ENCODE measurements at places on chromosomes 12 and 14.

GRCh38 chr14:77738559-77739250 is 22.3 kb downstream of the SNW1 start:
- no peak for DNase-seq

DNA sequence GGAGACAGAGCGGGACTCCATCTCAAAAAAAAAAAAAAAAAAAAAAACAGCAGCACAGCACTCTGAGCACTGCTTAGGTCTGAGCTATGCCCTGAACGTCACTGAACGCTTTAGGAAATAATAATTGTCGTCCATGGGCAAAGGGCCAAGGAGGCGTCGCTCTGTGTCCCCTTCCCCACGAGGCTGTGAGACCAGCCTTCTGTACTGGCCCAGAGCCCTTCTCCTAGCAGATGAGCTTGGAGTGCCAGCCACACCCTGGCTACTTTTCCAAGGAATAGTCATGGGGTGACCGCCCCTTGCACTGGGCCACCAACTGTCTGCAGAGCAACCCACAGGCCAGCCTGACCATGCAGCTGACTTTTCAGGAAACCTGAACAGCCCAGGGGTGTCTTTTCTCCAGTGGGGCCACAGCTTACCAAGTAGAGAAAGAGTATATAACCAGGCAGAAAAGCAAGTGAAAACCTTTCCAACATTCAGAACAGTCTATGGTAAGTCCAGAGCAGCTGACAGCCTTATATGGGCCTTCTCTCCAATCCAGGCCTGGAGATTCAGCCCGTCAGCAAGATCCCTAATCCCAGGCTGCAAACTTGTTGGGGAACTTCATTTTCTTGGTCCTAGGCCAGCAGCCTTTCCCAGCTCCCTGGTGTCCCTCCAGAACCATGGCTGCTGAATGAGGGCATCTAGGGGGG is 28.5 kb downstream of the CD9 start:
- DNase-seq, result no peak

- DNase-seq, result no peak
Measured at GRCh38 chr12:92191061-92191460, 45.4 kb upstream of the BTG1 start.

GRCh38 chr14:77031759-77032490 is 3.4 kb upstream of the IRF2BPL start:
- no peak for DNase-seq

DNA sequence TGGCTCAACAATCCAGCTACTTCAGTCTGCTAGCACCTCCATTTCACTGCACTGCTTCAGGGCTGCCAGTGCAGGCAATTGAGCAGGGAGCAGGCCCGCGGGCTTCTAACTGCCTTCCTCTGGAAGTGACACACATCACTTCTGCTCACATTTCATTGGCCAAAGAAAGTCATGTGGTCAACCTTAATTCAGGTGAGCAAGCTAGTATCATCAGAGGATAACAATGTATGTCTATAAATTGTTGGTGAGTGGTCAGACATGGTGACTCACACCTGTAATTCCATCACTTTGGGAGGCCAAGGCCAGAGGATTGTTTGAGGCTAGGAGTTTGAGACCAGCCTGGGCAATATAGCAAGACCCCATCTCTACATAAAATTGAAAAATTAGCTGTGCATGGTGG is 22.3 kb upstream of the CHGA start:
- no peak for DNase-seq

- DNase-seq, result peak; percentile 97
Measured at GRCh38 chr12:3458041-3458440, 33.0 kb upstream of the PRMT8 start.

DNA sequence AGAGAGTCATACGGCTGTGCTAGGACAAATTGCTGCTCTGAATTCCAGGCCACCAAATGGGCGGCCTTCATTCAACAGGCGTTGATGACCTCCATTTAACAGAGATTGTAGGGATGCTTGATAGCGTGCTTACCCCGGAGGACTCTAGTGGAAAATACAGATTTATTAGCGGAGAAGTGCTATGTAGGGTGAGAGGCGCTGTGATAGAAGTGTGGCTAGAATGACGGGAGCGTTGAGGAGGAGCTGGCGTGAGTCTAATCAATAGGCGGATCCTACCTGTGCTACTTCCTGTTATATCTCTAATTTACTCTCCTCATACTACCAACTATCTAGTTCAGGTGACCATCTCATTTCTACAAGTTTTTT is 668 bp downstream of the MRPS35 start:
- DNase-seq, result peak; percentile 29

GRCh38 chr14:22220427-22220826 is 368.6 kb downstream of the DAD1 start:
- no peak for DNase-seq

- no peak for DNase-seq
Measured at GRCh38 chr12:20096430-20096829, 271.9 kb upstream of the PDE3A start.

DNA sequence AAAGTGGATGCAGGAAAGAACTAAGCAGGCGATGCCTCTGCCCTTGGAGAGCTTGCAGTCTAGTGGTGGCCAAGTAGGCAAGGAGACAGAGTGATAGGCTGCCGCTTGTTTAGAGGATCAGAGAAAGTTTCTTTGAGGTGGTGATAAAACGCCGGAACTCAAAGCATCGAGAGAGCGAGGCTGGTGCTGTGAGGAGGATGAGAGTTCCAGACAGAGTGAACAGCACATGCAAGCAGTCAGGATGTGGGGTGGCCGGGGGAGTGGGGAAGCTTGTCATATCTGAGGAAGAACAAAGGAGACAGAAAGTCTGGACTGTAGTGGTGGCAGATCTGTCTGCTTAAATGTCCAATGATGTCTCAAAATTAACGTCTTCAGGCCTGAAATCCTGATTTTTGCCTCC is 319.7 kb downstream of the SNAPC1 start:
- no peak for DNase-seq

- no peak for DNase-seq
Measured at GRCh38 chr14:51386983-51387735, 147.1 kb downstream of the TMX1 start.
